HCT116 (cell line): ENCODE measurements at places on chromosomes 6 and 20. TPM values are rescaled to one million over a fixed set of nuclear protein-coding genes. Genes with fewer than 3 reads are reported as not detected.

Gene CGA
- not detected for total RNA-seq

DNA sequence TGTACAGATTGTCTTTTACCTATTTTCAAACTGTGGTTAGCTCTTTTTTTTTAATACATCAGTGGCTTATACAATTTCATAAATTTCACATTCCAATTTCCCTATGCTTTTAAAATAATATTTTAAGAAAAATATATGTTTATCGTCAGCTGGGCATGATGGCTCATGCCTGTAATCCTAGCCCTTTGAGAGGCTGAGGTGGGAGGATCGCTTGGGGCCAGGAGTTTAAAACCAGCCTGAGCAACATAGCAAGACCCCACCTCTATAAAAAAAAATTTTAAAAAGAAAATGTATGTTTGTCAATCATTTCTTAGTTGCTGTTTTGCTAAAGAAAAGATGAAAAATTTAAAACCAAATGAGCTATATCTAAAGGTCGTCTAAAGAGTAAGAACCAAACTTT is 3.4 kb downstream of the GJA1 start:
- DNase-seq = no peak
- H3K27me3 ChIP-seq = no peaks in the 10 kb centered on the region
- H3K4me3 ChIP-seq = no peak overlapping the region
- no peaks in the 10 kb centered on the region for H3K36me3 ChIP-seq
- H3K4me1 ChIP-seq = no peaks in the 10 kb centered on the region
- H3K27ac ChIP-seq = no peak overlapping the region

Gene BTNL2
- total RNA-seq = not detected

- H3K36me3 ChIP-seq = no peaks in the 10 kb centered on the region
- no peak overlapping the region for H3K27ac ChIP-seq
- no peak for DNase-seq
- H3K4me1 ChIP-seq = no peaks in the 10 kb centered on the region
- no peaks in the 10 kb centered on the region for H3K27me3 ChIP-seq
These were observed 47.0 kb downstream of the PRL start for GRCh38 chr6:22249711-22250350.

DNA sequence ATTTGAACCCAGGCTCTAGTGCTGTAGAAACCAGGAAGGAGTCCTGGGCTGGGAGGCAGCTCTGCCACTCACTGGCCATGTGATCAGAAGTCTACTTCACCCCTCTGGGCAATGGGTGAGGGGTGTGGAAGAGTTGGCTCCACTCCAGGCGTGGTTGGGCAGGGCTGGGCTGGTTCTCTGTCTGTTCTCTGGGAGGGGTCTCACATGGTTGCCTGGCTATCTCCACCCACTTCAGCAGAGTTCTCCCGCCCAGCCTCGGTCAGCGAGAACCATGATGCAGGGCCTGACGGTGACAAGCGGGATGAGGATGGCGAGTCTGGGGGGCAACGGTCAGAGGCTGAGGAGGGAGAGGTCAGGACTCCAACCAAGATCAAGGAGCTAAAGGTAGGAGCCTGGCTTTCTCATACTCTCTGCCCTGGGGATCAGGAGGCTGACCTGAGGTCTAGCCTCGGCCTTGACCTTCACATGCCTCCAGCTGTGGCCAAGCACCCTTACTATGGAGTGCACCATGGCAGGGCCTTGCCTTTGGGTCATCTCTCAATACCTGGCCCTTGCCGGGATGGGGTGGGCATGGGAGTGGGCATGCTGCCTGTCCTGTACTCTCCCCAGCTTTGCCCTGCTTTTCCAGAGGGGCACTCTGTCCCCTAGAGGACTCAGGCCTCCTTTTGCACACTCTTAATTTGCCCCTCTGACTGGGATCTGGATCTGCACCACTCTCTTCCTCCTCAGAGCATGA is 39.6 kb downstream of the EPB41L1 start:
- no peak overlapping the region for H3K4me3 ChIP-seq
- no peak overlapping the region for H3K27ac ChIP-seq
- no peak for DNase-seq
- H3K36me3 ChIP-seq = peaks cover 5% of the 10 kb centered on the region; the same call in 1 of the 2 replicates

Gene SLC16A10
- 8.3 TPM for total RNA-seq

DNA sequence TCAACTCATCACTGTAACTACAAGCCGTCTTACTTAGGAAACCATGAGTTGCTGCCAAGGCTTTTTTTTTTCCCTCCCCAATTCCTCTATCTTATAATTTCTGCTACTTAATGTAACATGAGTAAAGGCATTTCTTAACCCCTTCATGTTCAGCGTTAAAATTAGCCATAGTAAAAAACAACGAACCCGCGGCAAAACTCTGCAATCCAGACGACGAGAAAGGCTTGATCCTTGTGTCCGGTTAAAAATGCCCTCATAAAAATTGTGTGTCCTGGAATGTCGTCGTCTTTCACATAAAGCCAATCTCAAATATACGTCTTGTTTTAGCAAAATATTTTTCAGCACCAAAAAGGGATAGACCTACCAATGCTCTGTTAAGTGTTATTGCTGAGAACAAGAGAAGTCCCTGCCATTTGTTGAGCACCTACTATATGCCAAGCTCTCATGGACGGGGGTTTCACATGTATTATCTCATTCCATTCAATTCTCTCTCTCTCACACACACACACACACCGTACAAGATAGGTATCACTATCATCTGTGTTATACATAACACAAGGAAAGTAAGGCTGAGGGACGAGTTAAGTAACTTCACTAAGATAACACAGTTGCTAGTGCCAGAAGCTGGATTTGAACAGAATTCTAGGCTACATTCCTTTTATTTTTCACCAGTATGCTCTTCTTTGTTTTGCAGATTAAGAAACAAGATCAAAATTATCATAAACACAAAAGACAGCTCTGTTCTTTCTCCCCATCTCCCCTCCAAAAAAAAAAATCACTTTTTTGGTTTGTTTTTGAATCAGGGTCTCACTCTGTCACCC is 683 bp upstream of the ARHGAP18 start:
- H3K27ac ChIP-seq = peak overlapping the region; percentile 62
- no peaks in the 10 kb centered on the region for H3K36me3 ChIP-seq
- DNase-seq = no peak
- no peaks in the 10 kb centered on the region for H3K27me3 ChIP-seq

DNA sequence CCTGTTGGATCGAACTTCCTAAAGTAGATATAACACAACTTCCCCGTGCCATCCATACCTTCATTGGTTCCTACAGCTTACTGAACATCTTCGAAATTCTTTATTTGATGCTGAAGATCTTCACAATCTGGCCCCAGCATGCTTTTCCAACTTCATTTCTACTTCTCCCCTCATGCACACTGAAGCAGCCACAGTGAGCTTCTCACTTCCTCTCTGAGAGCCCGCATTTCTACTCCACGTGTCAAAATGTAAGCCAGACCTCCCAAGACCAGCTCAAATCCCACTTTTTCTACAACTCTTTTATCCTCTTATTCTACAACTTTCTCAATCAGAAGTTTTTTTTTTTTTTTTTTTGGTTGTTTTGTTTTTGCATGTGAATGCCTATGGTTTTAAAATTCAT is 254.7 kb downstream of the GMPR start:
- no peak for DNase-seq
- H3K27me3 ChIP-seq = no peaks in the 10 kb centered on the region
- H3K36me3 ChIP-seq = no peaks in the 10 kb centered on the region
- H3K4me1 ChIP-seq = peaks cover 29% of the 10 kb centered on the region

- H3K27me3 ChIP-seq = no peaks in the 10 kb centered on the region
- H3K4me3 ChIP-seq = no peak overlapping the region
- DNase-seq = no peak
- no peaks in the 10 kb centered on the region for H3K36me3 ChIP-seq
- no peak overlapping the region for H3K27ac ChIP-seq
These were observed 26.9 kb downstream of the ZBP1 start for GRCh38 chr20:57593134-57593886.

Gene LST1
- 0.69 TPM for total RNA-seq

Gene ADGRF4
- not detected for total RNA-seq

Gene C2
- 3.1 TPM for total RNA-seq

- no peak overlapping the region for H3K27ac ChIP-seq
- H3K36me3 ChIP-seq = no peaks in the 10 kb centered on the region
- no peak overlapping the region for H3K4me3 ChIP-seq
- DNase-seq = no peak
- H3K27me3 ChIP-seq = no peaks in the 10 kb centered on the region
- no peaks in the 10 kb centered on the region for H3K4me1 ChIP-seq
These were observed 49.3 kb downstream of the KIAA0319 start for GRCh38 chr6:24596717-24597116.

DNA sequence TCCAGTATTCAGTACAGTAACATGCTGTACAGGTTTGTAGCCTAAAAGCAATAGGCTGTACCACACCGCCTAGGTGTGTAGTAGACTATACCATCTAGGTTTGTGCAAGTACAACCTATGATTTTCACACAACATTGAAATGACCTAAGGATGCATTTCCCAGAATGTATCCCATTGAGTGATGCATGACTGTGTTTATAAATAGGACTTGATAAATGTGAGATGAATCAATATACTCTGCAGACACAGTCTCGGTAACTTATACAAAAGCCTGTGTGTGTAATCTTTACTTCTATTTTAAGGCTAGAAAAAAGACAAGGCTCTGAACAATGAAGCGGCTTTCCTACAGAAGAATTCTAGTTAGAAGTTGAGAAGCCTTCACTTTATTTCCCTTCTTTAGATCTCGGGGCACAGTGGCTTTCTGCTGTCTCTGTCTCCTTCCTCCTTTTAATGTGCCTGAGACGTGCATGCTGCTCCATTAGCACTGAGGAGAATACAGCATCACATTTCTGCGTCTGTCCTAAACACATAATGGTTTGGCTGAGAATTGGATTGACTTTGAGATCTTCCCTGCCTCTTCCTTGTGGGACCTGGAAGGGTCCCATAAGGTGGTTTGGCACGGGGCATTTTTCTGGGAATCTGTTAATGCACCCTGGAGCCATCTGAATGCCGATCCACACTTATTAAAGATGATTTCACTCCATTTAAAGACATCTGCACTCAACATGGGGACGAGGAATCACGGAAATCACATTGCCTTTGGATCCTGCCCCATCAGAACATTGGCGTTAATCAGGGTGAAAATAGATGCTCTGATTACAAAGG is 112.5 kb downstream of the SCML4 start:
- H3K27me3 ChIP-seq = peaks cover 9% of the 10 kb centered on the region; the same call in 1 of the 2 replicates
- no peak overlapping the region for H3K27ac ChIP-seq
- DNase-seq = no peak
- H3K4me3 ChIP-seq = no peak overlapping the region

DNA sequence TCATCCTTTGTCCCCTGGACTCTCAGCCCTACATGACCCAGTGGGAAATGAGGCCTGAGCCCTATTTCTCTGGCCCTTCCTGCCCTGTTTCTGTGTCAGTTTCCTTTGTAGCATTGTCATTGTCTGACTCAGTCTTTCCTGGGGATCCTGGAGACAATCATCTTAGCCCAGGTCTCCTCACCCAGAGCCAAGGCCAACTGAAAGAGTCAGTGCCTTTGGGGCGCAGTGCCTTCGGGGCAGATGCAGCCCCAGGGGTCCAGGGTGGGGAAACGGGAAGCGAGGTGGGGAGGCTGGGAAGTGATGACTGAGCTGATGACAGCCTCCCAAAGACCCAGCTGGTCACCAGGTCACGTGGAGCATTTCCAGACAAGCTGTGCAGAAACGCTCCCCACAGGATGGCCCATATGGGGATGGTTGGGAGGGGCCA is 93.3 kb upstream of the SULF2 start:
- no peaks in the 10 kb centered on the region for H3K36me3 ChIP-seq
- DNase-seq = no peak

Gene PRKN
- total RNA-seq = 2.6 TPM

- H3K27ac ChIP-seq = no peak overlapping the region
- DNase-seq = no peak
- no peaks in the 10 kb centered on the region for H3K27me3 ChIP-seq
- no peaks in the 10 kb centered on the region for H3K36me3 ChIP-seq
These were observed 1197.7 kb upstream of the CITED2 start for GRCh38 chr6:140572129-140572528.

- no peak overlapping the region for H3K4me3 ChIP-seq
- no peaks in the 10 kb centered on the region for H3K36me3 ChIP-seq
- no peak for DNase-seq
- no peak overlapping the region for H3K27ac ChIP-seq
- H3K4me1 ChIP-seq = peaks cover 9% of the 10 kb centered on the region
- no peaks in the 10 kb centered on the region for H3K27me3 ChIP-seq
These were observed 3.3 kb downstream of the CBFA2T2 start for GRCh38 chr20:33493076-33493766.

GRCh38 chr20:58963060-58963584 is 17.9 kb upstream of the NELFCD start:
- H3K27me3 ChIP-seq = no peaks in the 10 kb centered on the region
- H3K36me3 ChIP-seq = no peaks in the 10 kb centered on the region
- no peak for DNase-seq

DNA sequence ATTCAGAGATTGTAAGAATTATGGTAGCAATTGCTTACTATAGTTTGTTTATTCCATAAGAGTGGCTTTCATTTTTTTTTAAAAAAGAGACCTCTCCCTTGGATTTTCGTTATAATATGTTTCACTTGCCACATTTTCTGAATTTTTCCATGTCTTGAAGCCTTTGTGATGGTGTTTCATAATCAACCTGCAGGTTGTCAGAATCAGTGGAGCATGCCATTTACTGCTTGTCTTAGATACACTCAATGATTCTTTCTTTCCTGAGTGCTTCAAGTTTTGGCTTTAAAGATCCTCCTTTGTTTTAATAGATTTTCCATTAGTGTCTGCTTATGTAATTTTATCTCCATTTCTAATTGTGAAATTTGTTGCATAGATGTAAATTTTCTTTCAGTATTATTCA is 31.2 kb downstream of the KCNQ5 start:
- H3K27me3 ChIP-seq = peaks cover 28% of the 10 kb centered on the region
- no peak for DNase-seq
- no peak overlapping the region for H3K27ac ChIP-seq
- no peaks in the 10 kb centered on the region for H3K4me1 ChIP-seq

Gene GSTA3
- not detected for total RNA-seq

GRCh38 chr6:165925474-165926156 is 242.0 kb downstream of the TBXT start:
- no peaks in the 10 kb centered on the region for H3K36me3 ChIP-seq
- H3K4me1 ChIP-seq = no peaks in the 10 kb centered on the region
- DNase-seq = no peak
- no peaks in the 10 kb centered on the region for H3K27me3 ChIP-seq

Gene PNPLA1
- total RNA-seq = 0.10 TPM

Gene ALDH5A1
- 10.0 TPM for total RNA-seq

DNA sequence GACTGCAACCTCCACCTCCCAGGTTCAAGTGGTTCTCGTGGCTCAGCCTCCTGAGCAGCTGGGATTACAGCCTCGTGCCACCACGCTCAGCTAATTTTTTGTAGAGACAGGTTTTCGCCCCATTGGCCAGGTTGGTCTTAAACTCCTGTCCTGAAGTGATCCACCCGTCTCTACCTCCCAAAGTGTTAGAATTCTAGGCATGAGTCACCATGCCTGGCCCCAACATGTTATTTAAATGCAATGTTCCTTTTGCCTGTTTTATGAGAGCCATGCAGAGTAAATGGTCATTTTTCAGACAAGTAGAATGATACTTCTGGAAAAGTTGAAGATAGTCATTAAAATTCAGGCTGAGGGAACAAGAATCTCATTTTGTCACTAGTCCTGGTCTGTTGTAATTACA is 43.8 kb upstream of the RPS6KA2 start:
- no peaks in the 10 kb centered on the region for H3K27me3 ChIP-seq
- H3K27ac ChIP-seq = no peak overlapping the region
- DNase-seq = no peak
- H3K4me1 ChIP-seq = peaks cover 15% of the 10 kb centered on the region
